ENCODE measurements at places on chromosomes 2 and 18.
A peak's percentile ranks its signal among the peaks of the same experiment; 100 is the strongest.

DNA sequence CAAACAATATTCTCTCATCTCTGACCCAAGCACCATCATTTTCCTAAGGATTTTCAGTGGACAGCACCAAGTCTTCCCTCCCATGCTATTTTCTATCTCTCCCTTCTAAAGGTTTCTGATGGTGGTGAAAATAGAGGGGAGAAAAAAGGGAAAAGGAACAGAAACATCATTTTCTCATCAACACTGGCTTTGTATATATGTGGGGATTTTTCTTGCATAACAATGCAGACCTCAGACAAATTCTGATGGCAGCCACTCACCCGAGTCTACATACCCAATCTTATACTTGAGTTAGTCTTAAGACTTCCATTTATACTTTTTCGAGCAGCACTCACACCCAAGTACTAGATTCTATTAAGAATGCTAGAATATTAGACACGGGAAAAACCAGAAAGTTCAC lies 95.8 kb downstream of the TMEM163 start:
- no peak for DNase-seq

DNA sequence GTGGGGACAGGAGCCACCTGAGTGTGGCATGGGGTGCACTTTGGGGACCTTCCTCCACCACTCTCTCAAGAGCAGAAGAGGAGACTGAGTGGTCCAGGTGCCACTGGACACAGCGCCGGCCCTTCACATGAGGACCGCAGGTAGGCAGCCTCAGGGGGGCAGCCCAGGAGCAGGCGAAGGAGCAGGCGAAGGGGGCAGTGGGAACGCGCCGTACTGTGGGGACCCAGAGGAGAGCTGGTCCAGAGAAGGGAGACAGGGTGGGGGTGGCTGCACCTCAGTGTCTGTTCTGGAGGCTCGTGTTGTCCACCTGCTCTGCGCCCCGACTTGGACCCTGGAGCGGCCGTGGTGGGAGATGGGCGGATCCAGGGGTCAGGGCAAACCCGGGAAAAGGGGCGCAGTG lies 55.0 kb downstream of the AQP12A start:
- DNase-seq = no peak

GRCh38 chr2:237020090-237020489 lies 65.6 kb upstream of the COPS8 start:
- DNase-seq = no peak

- no peak for DNase-seq
Observed at GRCh38 chr18:25137197-25137472, 214.8 kb downstream of the ZNF521 start.

DNA sequence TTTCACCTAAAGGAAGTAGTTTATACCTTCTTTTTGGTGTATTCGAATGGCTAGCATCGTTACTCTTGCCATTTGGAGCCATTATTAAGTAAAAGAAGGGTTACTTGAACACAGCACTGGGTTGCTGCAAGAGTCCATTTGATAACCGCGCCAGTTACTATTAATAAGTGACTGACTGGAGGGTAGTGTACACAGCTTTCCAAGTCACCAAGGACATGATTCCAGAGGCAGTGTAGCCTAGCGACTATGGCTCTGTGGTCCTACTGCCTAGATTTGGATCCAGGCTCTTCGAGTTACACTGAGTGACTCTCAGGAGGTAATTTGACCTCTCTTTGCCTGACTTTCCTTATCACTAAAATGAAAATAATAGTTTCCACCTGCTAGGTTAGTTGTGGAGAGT lies 206.8 kb downstream of the MEIS1 start:
- DNase-seq = no peak

DNA sequence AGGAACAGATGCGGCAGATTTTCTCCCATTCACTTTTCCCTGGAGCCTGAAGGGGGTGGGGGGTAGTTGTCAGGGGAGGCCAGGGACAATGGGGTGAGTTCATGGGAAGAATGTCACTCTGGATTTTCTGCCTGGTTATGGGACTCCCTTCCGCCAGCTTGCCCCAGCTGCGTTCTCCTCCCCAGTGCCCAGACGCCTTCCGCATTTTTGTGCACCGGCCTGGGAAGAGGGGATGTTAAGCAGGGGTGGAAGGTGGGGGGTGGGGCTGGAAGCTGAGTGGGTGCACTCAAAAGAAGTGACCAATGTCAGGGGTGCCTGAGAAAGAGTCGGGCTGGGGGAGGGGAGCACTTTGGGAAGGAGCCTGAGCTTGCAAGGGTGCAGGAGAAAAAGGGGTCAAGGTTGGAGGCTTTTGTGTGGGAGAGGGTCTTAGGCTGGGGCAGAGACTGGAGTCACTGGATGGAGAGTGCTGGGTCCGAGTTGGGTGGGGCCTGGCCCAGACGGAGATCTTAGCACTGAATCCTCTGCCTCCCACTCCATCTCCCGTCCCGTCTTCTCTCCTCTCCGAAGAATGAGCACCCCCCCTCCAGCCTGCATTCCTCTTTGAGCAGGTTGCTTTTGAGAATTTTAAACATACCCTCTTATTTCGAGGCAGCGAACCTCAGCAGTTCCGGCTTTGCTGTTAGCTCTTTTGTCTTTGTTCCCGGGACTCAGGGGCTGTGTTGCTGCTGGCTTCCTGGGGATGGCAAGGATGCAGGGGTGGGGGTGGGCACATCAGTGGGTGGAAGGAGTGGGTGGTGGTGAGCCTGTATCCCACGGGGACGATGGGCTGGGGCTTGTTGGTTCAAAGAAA lies 2.7 kb downstream of the IGFBP2 start:
- no peak for DNase-seq

GRCh38 chr2:173568054-173568453 lies 213.4 kb downstream of the CDCA7 start:
- DNase-seq = no peak

DNA sequence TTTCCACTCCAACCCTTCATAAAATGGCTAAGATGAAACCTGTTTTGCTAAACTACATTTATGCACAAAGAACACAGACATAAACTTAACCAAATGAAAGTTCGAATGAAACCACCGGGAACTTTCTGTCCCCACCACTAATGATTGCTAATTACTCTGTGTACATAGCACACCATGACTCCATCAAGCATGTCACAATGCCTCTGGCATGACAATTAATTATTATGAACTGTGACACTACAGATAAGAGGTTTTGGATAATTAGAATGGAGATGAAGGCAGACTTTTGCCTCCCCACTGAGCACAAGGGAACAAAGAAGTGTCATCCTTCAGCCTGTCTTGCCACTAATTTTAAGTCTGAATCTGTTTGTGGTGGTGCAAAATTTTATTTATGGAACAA lies 1.5 kb downstream of the DAPL1 start:
- no peak for DNase-seq

DNA sequence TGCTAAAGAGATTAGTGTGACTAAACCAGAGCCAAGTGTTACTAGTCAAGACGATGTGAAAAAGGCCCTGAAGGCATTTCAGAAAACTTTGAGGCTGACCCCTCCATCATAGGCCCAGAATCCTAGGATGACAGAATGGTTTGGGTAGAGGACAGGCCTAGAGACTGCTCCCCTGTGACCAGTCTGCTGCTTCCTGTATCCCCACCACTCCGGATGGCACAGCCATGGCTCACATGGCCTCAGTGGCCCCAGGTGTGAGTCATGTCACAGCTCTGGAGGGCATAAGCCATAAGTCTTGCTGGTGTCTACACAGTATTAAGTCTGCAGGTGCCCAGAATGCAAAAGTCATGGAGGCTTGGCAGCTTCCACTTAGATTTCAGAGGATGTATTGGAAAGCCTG lies 12.4 kb upstream of the STAT1 start:
- DNase-seq = no peak

DNA sequence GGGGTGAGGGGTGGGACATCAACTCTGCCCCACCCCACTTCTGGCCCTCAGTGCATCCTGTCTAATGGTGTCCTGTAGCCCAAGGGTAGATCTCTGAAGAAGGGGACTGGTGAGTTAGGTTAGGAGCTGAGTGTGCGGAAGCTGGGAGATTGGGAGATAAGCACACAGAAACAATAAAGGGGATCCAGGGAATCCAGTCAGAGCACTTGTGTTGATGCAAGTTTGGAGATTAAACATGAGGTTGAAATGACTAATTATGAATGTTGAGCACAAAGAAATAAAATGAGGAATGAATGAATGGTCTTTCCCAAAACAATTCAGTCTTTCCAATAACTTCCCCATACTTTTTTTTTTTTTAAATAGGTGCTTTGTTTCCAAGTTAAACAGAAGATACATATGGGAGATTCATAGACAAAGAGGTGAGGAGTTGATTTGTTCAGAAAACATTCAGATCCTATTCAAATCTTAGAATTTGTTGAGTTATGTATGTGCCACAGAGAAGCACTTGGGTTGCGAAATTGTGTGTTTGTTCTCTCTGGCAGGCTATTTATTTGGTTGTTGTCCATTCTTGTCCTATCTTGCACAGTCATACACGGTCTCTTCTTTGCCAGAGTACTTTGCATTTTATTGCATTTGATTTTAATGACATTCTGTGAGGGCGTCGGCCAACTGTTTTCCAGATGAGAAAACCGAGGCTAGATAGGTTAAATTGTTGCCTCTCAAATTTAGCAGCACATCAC lies 31.6 kb upstream of the NABP1 start:
- DNase-seq = no peak

GRCh38 chr18:22332590-22332989 lies 85.1 kb downstream of the CTAGE1 start:
- DNase-seq = no peak

DNA sequence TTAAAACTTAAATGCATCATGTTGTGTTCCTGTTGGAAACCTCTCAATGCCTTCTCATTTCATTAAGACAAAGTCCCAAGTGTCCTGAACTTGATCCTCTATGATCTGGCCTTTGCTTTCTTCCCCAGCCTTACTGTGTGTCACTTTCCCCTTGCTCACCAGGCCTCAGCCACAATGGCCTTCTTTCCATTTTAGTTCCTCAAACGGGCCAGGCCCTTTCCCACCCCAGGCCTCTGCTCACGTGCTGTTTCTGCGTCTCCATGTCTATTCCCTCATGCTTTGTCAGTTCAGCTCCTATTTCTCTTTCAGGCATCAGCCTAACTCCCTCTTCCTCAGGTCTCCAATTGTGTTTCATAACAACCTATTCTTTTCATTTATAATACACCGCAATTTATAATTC lies 19.5 kb downstream of the CXCR4 start:
- no peak for DNase-seq

DNA sequence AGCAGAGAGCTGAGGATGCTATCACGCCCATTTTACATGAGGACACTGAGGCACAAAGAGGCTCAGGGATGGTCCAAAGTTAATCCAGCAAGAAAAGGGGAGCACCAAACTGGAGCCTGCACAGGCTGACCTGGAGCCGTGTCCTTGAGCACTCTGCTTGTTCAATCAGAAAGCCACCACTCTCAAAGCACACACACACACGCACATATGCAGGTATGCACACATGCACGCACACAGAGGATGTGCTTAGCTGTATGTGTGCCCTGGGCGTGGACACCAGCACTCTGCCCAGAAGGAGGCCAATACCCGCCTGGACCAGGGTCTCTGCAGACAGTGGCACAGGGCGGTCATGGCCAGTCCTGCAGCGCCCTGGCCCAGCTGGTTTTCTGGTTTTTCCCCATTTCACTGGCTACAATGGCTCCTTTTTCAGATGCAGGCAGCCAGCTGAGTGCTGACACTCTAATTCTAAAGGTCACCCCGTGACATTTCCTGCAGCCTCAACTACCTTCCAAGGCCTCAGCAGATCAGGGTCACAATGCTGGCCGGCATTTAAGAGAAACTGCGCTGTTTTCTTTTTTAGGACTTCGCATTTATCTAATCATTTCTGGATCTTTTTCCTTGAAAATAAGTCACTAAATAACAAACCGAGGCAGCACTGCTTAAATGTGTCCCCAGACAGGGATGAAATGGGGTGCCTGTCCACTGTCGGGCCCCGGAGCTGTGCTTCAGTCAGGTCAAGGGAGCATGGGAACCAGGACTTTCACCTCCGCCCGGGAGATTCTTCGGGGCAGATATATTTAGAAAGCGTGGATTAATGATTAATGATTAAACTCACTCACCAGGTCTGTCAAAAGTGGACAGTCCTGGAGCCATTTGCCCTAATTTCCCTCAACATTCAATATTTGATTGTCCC lies 104.5 kb downstream of the HDAC4 start:
- DNase-seq = no peak

DNA sequence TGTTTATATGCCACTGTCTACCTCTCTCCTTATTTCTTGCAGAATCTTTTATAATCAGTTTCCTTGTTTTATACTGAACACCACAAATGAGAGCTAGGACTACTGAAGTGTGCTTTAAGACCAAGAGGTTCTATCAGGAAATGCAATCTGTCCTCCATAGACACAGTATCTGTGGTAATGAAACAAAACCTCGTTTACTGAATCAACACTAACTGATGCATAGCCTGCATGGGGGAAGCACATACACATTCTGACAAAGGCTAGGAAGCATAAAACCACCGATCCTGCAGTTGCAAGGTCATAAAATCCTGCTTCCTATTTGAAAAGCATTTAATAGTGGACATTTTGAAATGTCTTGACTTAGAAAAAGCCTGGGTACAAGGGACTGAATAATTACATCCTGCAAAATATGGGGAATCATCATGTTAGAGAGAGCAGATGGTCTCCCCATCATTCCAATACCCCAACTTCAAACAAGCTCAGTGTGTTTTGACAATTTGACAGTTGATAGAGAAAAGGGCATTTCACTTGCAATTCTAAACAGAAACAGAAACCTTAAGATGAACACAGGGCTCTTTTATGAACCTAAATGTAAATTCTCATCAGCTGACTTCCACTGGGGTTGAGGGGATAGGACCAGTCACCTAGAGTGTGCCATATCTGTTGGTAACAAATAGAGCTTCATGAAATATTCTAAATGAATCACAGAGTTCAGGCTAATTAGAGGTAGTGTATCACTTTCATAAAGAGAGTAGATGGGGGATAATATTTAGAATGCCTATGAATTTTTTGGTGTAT lies 1845.6 kb upstream of the PIK3C3 start:
- peak; percentile 44 for DNase-seq

DNA sequence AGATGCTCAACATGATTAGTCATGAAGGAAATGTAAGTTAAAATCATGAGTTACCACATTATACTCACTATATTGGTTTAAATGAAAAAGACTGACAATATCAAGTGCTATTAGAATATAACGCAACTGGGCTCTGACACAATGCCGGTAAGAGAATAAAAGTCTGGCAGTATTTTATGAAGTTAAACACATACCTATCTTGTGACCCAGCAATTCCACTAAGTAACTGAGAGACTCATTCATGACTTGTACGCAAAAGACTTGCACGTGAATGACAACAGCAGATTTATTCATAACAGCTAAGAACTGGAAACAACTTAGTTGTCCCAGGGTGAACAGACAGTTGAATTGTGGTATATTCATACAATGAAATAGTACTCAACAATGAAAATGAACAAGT lies 342.1 kb downstream of the SLC4A3 start:
- no peak for DNase-seq

- peak; percentile 43 for DNase-seq
Observed at GRCh38 chr18:45667056-45667736, 51.9 kb downstream of the SLC14A2 start.

- no peak for DNase-seq
Observed at GRCh38 chr2:8267048-8267447, 414.8 kb upstream of the ID2 start.

GRCh38 chr2:45867349-45867748 lies 215.9 kb downstream of the PRKCE start:
- DNase-seq = no peak
